Keratinocyte (primary cell): ENCODE measurements at places on chromosomes 11 and 22. TPM values are rescaled to one million over a fixed set of nuclear protein-coding genes. Genes with fewer than 3 reads are reported as not detected.
A peak's percentile ranks its signal among the peaks of the same experiment; 100 is the strongest.

Gene OR6A2
- polyA plus RNA-seq, result 0.05 to 0.09 TPM in 2 of 3 replicates, not detected in the other

DNA sequence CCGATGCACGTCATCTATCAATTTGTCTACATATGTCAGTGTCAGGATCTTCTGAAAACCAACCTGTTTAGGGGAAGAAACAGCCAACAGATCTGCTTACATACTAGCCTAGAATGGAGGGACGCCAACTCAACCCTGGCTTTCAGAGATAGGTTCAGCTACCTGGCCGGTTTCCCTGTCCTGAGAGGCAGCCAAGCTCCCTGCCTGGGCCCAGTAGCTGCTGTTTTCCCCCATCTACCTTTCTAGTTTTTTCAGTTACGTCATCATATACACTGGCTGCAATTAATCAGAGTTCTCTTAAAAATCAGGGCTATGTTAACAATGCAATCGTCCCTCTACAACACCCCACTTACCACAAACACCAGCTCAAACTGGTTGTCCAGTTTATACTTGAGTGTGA lies 1.0 kb downstream of the SRPRA start:
- no peak for DNase-seq

Gene APOBEC3G
- 4.7 to 11.3 TPM (median 7.8 TPM) in 3 replicates for polyA plus RNA-seq

DNA sequence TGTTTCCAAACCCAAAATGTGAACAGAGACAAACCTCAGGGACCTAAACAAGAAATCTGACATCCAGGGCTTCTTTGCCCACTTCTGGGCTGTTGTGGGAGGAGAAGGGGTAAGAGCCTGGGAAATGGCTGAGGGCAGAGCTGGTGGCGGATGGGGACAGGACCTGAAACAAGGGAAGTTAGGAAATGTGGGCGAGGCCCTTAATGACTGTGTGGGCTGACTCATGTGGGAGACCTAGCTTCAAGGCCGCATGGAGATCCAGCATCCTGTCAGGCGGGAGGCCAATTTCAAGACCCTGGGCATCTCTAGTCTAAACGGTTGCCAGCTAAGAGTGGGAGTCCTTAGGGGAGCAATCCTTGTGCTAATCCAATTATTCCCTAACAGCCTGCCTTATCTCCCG lies 2.1 kb upstream of the OAF start:
- no peak for DNase-seq

Gene CASP5
- 0.15 TPM in 1 of 3 replicates, not detected in the others for polyA plus RNA-seq

Gene PITPNM1
- polyA plus RNA-seq, result 10.6 to 25.2 TPM (median 15.9 TPM) in 3 replicates

DNA sequence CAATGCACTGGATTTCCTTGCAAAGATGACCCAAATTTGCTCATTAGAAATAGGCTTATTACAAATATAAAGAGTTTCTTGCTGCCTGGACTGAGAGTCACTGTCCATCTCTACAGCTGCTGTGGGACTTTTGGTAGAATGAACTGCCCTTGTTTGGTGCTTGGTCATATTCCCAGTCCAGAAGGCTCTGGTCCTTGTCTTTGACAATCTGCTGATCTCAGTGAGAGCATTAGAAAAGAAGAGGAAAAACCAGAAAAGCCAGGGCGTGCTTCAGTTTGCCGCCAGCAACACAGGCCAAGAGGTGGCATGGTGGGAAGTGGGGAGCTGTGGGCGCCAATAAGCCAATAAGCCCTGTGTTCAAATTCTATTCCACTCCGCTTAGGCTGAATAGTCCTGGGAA lies 48.2 kb upstream of the PARVA start:
- DNase-seq, result no peak

GRCh38 chr11:134240592-134240991 lies 12.6 kb downstream of the THYN1 start:
- DNase-seq, result no peak

DNA sequence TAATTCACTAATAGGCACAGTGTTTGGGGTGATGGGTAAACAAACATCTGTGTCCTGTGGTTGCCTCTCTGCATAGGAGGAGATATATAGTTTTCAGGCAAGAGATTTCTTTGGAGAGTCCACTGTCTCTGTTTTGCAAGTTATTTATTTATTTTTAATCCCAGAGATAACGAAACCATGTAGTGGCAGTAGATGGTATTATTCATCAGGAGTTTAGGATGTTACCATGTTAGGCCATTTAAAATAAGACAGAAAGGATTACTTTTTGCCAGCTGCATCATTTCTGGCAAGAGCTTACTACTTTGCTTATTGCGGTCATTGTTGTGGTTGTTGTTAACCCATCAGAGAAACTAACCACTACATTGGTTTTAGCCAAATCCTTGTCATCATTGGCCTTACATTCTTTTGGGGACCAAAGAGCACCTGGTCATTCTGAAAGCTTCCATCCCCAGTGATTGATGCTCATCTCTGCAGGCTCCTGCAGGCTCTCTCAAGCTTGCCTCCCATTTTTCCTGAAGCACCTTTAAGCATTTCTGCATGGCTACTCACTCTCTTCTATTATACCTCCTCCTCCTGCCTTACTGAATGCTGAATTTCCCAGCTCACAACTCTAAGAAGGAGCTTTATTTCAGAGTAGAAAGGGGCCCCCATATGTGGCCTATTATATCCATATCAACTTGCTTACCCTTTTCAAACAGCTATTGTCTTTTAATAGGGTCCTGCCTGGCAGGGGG lies 84.4 kb downstream of the CSTPP1 start:
- no peak for DNase-seq

DNA sequence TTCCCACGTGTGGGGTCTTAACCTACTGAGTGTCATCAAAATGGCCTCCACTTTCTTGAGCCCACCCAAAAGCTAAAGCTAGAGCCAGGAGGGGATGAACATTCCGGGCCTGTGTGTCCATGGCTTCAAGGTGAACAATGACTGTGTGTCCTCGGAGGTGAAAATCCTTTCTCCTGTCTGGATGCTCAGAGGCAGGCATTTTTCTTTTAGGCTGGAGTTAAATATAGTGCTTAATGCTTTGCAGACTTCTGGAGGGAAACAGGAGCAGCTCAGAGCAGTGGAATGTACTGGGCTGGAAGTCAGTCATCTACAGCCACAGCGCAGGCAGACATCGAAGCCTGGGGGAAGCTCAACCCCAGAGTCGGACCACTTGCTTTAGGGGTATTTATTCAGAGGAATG lies 68.6 kb upstream of the TMEM45B start:
- no peak for DNase-seq

DNA sequence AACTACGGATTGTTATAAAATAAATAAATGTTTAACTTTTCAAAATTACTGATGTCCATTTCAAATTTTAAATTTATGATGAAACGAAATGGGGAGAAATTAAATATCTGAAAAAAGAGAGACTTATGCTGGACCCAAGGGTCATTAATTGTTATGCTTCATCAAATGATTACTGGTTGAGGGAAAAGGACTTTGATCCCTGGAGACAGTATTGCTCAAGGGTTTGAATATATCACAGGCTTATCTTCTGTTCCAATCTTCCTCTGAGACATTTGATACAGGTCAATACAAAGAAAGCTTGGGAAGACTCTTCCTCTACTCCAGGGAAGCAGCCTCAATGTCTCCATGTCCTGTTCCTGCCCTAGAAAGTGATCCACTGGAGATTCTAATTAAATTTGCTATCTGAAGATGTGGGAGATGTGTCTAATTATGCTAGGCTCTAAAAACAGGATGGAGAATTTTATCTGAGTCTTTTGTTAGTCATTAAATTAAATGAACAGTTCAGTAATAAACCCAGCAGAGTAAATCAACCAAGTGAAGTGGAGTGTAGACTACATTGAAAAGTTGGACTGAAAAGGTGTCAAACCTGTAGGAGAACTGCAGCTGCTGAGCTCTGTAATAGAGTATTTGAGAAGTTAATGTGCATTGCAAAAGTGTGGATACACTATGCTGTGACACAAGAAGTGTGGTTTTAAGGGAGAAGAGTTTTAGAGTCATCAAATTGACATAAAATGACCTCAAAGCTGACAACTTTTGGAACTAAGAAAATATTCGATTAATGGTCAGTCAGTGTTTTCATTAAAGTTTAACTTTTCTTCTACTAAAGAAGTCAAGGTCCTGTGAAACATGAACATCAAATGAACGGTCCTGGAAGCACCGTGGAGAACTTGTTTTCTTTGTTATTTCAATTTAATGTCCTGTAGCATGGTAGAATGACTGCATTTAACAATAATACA lies 623.7 kb upstream of the CCDC90B start:
- DNase-seq, result no peak

- DNase-seq, result no peak
These were observed 194.2 kb upstream of the B3GAT1 start for GRCh38 chr11:134606251-134606650.

GRCh38 chr11:121270001-121270678 lies 22.4 kb upstream of the SC5D start:
- DNase-seq, result no peak

DNA sequence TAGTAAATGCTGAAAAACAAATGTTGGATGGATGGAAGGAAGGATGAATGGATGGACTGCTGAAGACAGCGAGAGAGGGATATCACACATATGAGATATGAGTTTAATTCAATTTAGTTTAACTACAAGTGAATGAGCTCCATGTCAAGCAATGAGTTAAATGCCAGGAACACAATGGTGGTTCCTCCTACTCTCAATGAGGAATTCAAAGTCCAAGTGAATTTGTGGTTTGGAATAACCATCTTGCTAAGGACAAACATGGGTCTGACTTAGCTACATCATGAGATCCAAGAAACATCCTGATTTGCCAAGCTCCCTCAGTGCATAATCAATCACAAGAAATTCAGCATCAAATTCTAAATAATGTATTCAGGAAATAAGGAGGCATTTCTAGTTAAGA lies 26.1 kb upstream of the PPP2R1B start:
- no peak for DNase-seq

- DNase-seq, result no peak
These were observed 32.1 kb downstream of the RAB30 start for GRCh38 chr11:83039566-83039965.

Gene CBLIF
- not detected in 3 replicates for polyA plus RNA-seq

- DNase-seq, result peak; percentile 79
These were observed 49.2 kb downstream of the DBX1 start for GRCh38 chr11:20110908-20111669.

Gene SYT13
- polyA plus RNA-seq, result not detected in 3 replicates

Gene OR51B2
- not detected in 3 replicates for polyA plus RNA-seq

- DNase-seq, result no peak
These were observed 162.8 kb downstream of the DSCAML1 start for GRCh38 chr11:117633976-117634755.

DNA sequence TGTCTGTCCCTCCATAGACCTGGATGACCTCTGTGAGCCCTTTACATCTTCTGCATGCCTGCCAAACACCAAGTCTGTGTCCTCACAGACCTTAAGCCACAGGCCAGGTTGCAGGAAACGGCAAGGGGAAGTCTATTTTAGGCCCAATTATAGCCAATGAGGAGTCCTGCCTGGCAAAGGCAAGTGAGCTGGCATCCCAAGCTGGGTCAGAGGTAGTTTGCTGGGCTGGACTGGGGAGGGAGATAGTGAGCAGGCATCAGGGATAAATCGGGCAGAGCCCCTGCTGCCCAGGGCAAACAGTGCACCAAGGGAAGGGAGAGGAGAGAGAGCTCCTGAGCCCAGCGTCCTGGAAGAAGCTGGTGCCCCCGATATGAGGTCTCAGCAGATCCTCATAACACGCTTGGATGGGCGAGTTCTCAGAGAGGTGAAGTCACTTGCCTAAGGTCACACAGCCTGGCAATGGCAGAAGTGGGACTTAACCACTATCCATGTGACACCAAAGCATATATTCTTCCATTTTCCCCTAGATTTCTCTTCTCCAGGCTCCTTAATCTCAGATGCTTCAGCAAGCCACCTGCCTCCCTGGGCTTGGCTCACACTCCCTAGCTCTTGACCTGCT lies 3.7 kb upstream of the RELT start:
- DNase-seq, result no peak

- DNase-seq, result peak; percentile 35
These were observed 46.0 kb upstream of the PARVA start for GRCh38 chr11:12331239-12331874.

DNA sequence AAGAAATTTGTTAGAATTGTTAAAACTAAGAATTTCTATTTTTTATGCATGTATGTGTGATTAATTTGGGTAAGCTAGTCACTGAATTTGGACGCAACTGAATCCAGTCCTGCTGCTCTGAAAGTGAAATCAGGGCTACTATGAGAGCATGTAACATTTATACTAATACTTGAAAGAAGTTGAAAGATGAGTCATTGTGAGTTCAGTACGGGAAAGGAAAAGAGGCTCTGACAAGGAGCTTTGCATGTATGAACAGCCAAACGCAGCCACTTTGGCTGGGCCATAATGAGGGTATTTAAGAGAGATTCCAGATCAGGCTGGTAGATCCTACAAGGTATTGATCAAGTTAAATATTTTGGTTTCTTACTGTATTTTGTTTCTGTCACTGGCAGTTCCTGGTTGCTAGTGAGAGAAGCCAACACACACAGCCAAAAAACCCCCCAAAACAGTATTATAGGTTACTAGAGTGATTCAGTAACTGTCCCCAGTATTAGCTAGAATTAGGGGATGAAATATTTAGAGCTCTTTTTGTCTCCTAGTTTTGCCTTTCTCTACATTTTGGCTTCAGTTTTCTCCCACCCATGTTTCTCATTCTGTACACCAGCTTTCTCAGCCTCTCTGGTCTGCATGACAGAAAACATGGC lies 14.1 kb downstream of the AASDHPPT start:
- DNase-seq, result peak; percentile 25
